Endothelial cell (in vitro differentiated cells): ENCODE measurements at places on chromosomes 3 and 15.

GRCh38 chr3:159263750-159264553 lies 462.1 kb downstream of the MFSD1 start:
- DNase-seq, result peak; percentile 37

DNA sequence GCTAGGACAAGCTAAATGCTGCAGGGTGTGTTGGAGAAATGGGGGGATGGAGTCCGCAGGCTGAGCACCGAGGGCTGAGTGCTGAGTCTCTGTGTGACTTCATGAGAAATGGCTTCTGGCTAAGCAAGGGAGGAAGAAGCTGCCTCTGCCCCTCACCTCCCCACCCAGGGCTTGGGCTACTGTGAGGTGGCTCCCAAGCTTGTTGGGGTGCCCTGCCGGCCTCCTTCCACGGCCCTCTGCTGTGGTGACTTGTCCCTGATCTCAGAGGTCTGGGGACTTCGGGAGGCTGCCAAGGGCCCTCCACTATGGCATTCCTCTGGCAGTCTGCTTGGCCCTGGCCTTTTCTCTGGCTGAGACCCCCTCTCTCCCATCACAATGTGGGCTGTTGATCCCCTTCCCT lies 30.1 kb upstream of the RAD18 start:
- DNase-seq, result no peak

- DNase-seq, result no peak
Observed at GRCh38 chr3:151925419-151925818, 52.0 kb downstream of the SUCNR1 start.

DNA sequence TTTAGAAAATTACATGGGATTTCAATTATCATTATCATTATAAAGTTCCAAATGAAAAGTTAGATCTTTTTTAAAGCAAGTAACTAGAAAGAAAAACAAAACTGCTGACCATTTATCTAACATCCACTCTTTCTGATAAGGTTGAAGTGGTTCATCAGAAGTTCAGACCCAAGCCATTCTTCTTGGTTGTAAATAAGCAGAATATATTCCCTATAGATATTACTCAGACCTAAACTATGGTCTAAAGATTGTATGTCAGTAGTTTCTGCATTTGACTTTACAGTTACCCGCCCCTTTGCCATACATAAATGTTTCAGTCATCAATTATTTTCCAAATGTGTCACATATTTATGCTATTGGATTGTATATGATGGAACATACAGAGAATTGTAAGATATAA lies 136.7 kb downstream of the PLOD2 start:
- DNase-seq, result no peak

DNA sequence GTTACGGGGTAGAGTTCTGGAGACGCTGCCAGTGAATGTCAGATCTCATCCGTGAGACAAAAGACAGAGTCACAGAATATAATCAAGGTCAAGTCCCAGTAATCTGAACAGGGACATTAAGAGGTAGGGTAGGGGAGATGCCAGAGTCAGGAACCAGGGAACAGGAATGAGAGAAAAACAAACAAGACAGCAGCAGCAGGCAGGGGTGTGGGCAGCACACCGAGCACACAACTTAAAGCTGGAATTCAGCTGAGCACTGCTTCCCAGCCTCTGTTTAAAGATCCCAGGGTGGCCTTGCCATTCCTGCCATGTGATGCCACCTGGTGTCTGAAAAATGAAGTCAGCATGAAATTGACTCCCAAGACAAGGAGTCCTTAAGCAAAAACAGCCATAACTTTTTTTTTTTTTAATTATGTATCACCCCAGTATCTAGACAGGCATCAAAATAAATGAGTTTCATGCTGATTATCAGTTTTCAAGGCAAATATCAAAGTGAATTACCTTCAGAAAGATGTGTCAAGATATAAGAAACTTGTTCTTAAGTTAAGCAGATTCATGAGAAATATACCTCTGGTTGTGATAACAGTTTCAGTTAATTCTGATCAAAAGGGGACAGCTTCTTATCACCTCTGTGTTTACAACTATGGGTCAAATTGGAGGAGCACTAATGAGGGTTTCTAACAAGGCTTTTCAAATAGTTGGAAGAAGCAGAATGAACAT lies 203.7 kb downstream of the SLC9A9 start:
- peak; percentile 65 for DNase-seq

GRCh38 chr3:136840252-136840651 lies 21.3 kb downstream of the SLC35G2 start:
- no peak for DNase-seq

- no peak for DNase-seq
Observed at GRCh38 chr15:95559875-95560394, 770.6 kb upstream of the NR2F2 start.

- no peak for DNase-seq
Observed at GRCh38 chr3:150956376-150956775, 16.2 kb downstream of the CLRN1 start.

DNA sequence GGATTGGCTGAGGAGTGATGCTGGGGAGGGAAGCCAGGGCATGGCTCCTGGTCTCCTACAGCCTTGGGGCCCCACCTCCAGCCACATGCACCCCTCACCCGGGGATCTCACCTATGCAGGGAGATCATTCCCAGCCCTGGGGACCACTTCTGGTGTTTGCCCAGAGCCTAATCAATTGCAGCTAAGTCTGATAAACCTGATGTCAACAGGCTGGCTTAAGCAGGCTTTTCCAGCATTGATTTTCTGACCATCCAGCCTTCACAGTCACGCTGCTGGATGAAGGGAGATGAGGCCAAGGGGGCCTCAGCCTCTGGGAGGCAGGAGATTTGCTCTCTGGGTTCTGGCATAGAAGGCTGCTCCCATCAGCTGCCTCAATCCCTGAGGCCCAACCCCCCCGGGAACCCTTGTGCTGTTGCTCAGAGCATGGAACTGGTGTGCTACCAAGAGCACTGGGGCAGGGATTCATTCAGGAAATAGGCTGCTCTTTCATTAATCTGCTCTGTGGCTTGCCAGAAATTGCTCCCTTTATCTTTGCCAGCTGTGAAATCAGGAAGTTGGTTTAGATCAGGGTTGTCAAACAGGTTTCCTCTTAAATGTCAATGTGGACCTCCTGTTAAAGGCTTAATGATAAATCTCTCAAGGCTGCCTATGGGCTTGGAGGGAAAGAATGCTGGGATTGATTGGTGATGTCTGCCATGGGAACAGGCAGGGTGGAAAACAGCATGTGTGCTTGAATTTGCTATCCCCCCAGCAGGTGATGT lies 19.0 kb downstream of the FAM3D start:
- no peak for DNase-seq

- DNase-seq, result no peak
Observed at GRCh38 chr3:98185180-98185579, 18.7 kb downstream of the OR5H15 start.

DNA sequence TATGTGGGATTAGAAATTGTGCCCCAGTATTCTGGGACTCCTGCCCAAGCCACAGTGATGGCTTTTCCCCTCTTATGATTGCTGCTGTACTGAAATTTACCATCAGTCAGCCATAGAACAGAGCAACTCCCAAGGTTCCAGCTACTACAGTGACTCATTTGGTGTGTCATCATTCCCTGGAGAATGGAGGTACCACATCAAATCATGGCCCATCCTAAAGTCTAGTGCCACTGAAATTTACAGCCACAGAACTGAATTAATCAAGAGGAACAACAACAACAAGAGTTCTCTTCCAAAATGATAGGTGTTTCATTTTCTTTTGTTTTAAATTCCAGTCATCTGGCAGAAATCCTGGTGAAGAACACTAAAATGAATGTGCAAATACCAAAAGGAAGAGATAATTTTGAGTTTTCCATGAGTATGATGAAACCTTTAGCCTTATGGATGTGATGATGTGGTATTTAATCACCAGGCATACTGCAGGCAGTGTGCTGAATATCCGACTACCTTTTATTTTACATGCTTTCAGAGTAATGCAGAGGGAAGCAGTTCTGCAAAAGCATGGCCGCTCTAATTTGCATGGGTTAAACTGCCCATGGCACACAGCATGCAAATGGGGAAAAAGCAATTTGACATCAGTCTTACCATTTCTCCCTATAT lies 75.6 kb upstream of the SLC2A2 start:
- DNase-seq, result no peak

DNA sequence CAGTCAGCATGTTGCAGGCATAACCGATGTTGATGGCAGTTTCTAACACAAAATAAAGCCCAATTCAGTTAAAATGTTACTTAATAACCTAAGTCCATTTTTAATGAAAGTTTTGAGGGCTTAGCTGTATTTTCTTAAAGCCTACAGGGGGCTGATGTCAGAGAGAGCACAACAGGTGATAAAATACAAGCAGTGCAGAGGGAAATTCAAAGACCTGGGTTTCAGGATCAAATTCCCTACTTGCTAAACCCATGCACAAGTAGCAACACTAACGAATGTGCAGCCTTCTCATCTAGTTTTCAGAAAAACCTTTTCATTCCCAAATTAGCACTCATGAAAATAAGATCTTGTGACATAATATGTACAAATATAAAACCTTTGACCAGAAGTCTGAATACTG lies 202.0 kb downstream of the ATP8B4 start:
- no peak for DNase-seq

- no peak for DNase-seq
Observed at GRCh38 chr3:110579840-110580550, 491.6 kb upstream of the NECTIN3 start.

- DNase-seq, result no peak
Observed at GRCh38 chr15:95541301-95541700, 789.2 kb upstream of the NR2F2 start.
